ENCODE measurements at places on chromosomes 11 and 22.

DNA sequence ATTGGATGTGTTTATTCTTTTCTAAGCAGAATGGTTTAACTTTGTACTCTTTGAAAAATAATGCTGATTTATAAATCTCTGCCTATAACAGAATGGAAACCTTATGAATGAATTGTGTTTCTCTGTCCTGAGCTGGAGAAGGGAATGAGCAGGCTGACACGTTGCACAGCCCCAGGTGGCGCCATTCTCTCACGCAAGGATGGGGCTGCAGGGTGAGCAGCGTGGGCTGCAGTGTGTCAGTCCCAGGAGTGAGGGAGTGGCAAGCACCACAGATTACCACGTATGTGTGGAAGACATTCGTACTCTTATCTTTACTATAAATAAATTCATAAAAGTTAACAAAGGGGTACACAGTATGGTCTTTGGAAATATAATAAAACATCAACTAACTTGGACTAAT lies 33.4 kb downstream of the FDX1 start:
- DNase-seq: peak; percentile 81

GRCh38 chr11:36478700-36479329 lies 31.3 kb downstream of the TRAF6 start:
- DNase-seq: peak; percentile 59

DNA sequence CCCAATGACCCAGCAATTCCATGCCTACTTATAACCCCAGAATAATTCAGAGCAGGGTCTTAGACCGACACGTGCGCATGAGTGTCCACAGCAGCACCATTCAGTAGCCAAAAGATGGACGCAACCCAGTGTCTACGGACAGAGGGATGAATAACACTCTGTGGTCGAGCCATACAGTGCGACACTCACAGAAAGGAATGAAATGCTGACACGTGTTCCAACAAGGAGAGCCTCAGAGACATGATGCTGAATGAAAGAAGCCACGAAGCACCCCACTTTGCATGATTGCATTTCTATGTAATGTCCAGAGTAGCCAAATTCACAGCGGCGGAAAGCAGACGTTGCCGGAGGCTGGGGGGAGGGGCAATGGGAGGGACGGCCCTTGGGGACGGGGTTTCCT lies 134.4 kb downstream of the CTTN start:
- no peak for DNase-seq

DNA sequence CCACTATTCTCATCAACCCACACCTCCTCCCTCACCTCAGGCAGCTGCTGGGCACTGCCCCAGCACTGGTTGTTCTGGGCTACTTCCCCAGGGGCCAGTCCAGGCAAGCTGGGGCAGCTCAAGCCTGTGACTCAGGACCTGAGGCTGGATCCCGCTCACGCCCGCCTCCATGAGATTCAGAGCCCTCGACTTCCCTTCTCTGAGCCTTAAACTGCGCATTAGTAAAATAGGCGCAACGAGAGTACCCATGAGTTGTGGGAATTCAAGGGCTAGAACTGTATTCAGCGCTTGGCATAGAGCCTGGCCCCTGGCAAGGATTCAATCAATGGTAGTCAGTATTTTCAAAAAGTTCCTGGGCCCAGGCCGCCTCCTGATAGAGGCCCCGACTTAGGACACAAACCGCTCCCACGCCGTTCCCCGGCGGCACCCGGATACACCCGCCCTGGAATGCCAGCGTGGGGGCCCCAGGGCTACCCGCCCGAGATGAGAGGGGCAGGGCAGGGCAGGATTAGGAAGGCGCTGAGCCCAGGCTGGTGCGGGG lies 723 bp upstream of the CD82 start:
- no peak for DNase-seq

DNA sequence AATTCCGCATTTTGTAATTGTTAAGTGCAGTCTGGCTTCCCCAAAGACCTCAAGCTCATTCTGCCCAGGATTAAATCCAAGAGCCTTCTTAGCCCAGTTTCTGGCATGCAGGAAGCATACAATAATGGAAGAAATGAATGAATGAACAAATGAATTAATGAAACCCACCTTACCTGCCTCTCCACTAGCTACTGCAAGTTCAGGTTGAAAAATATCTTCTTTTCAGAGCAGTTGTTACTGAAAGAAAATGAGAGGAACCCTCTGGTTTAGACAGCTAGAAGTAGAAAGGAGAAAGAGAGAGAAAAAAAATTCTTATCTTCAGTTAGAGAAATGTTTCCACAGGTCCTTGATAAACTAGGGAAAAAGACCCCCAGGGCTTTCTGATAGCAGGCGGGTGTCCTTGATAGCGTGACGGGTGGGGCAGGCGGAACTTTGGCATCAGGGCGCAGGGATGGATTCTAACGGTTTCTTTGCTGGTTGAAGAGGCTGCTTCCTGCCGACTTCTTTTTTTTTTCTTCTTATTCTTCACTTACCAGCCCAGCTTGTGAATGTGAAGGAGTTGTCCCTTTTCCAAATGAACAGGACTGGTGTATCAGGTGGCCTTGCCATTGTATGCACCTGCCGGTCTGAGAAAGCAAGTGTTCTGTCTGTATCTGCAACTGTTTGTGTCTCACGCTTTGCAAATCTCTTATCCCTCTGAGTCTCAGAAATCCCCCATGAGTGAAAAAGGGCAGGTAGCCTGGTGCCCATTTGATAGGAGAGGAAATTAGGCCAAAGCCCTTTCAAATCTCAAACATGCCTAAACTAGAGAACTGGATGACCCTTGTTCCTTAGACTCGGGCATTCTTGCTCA lies 10.0 kb downstream of the LMO2 start:
- DNase-seq: peak; percentile 96

Data from hematopoietic multipotent progenitor cell treated with erythropoietin and hydrocortisone succinate and interleukin-3 and kit ligand, for 8 days (in vitro differentiated cells).